ENCODE measurements at places on chromosomes 1 and 21. TPM values are rescaled to one million over a fixed set of nuclear protein-coding genes. Genes with fewer than 3 reads are reported as not detected.

KRTAP19-8 gene
- total RNA-seq, result not detected

RGS16 gene
- total RNA-seq, result 2.3 TPM

LENEP gene
- not detected for total RNA-seq

- no peak for DNase-seq
- no peaks in the 10 kb centered on the region for H3K27me3 ChIP-seq
- no peaks in the 10 kb centered on the region for H3K36me3 ChIP-seq
- H3K4me1 ChIP-seq, result no peaks in the 10 kb centered on the region
- no peak overlapping the region for H3K4me3 ChIP-seq
These were observed 137.5 kb downstream of the TGFB2 start for GRCh38 chr1:218482683-218483082.

DNA sequence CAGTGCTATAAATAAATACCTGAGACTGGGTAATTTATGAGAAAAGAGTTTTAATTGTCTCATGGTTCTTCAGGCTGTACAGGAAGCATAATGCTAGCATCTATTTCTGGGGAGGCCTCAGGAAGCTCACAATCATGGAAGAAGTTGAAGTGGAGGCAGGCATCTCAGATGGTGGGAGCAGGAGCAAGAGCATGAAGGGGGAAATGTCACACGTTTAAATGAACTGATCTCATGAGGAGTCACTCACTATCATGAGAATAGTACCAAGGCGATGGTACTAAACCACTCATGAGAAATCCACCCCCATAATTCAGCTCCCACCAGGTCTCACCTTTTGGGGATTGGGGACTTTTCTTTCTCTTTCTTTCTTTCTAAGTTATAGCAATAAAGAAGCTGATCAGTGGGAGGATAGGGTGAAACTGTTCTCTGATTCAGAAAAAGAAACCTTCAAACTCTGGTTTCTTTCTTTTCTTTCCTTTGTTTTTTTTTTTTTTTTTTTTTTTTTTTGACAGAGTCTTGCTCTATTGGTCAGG, 17.1 kb upstream of the SPAG17 start:
- no peak overlapping the region for H3K27ac ChIP-seq
- no peaks in the 10 kb centered on the region for H3K27me3 ChIP-seq
- H3K36me3 ChIP-seq, result peaks cover 4% of the 10 kb centered on the region
- H3K4me3 ChIP-seq, result no peak overlapping the region

- H3K4me1 ChIP-seq, result no peaks in the 10 kb centered on the region
- no peak for DNase-seq
- no peaks in the 10 kb centered on the region for H3K27me3 ChIP-seq
- H3K4me3 ChIP-seq, result no peak overlapping the region
- H3K27ac ChIP-seq, result no peak overlapping the region
These were observed 135.5 kb upstream of the KIAA1614 start for GRCh38 chr1:180777072-180777689.

DNA sequence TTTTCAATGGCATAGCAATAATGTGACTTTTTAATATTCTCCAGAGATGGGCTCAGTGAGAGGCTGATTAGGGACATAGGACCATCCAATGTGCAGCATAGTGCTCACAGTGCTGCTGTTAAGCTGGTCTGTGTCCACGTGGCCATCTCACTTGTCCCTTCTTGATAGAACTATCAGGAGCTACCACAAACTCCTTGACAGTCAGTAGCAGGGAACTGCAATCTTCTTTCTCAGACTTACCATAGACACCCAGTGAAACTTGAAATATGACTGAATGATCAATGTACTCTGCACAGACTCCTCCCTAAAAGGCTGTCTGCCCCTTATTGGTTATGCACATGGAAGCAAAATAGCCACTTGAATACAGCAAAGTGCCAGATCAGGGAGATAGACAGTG, 64.5 kb upstream of the WARS2 start:
- no peak overlapping the region for H3K27ac ChIP-seq
- H3K36me3 ChIP-seq, result no peaks in the 10 kb centered on the region
- DNase-seq, result no peak
- no peaks in the 10 kb centered on the region for H3K4me1 ChIP-seq

All from breast epithelium (tissue), 4 donors.